RWPE2 (cell line): ENCODE measurements at places on chromosomes 6 and 20.
A peak's percentile ranks its signal among the peaks of the same experiment; 100 is the strongest.

DNA sequence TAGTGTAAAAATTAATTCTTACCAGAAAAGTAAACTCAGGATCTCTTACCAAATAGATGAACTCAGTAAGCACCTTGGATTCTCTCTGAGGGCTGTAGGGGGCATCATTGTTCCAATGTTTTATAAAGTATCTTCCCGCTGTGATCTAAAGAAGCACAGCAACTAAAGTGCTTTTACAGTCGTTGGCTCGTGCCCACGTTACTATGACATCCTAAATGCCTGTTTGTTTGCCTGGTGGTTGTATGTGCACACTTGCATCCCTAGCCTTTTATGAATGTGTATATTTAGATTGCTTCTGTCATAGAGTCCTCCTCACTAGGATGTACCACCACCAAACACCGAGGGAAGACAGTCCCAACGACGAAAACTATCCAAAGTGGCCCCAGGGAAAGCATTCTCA, 34.5 kb downstream of the SLX4IP start:
- no peaks in the 10 kb centered on the region for H3K27me3 ChIP-seq
- DNase-seq, result no peak
- no peak overlapping the region for H3K27ac ChIP-seq
- no peaks in the 10 kb centered on the region for H3K4me1 ChIP-seq

DNA sequence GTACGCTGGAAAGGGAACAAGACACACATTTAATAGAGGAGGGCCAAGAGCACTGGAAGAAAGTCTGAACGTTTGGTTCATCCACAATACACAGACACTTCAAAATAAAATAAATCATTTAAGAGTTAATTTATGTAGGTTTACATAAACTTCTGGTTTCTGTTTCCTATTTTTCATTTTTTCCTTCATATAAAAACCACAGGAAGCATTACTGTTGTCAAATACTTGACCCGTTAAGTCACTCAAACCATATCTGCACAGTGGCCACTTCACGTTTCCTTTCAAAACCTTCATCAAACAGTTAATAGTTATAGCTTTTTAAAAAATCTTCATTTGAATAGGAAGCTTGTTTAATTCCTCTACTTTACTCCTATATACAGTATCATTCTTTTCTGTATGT, 257.6 kb upstream of the THEMIS start:
- no peak overlapping the region for H3K27ac ChIP-seq
- H3K27me3 ChIP-seq, result no peaks in the 10 kb centered on the region
- no peak for DNase-seq
- H3K4me3 ChIP-seq, result no peak overlapping the region

DNA sequence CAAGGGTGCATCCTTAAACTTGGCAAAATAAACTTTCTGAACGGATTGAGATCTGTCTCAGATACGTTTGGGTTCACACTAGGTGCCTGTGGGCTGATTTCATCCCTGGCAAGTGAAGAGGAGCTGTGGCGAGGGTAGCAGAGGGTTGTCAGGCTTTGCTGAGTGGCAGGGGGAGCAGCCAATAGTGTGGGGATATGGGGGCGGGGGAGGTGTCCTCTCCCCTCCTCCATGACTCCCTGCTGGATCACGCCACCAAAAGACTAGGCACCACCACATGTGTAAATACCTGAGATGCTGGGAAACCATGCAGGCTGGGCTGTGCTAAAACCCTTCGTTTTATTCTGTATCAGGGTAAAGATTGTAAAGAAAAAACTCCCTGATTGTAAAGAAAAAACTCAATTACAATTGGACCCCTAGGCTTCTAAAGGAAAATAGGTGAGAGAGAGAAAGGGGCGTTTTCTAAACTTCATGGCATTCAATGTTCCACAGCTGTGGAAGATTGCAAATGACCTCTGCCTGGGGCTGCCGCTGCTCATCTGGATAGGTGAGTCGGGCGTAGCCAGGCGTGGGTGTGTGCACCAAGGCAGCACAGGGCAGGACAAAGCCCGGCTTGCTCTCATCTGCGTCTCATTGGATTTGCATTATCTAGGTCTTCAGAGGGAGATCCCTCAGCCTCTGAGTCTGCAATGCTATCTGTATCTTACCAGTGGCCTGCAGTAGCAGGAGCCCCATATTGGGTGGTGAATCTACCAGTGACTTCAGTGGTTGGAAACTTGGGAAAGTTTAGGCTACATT, 26.9 kb upstream of the ADTRP start:
- H3K4me3 ChIP-seq, result no peak overlapping the region
- H3K4me1 ChIP-seq, result peaks cover 13% of the 10 kb centered on the region
- no peak overlapping the region for H3K27ac ChIP-seq
- no peak for DNase-seq
- no peaks in the 10 kb centered on the region for H3K27me3 ChIP-seq
- no peaks in the 10 kb centered on the region for H3K36me3 ChIP-seq

DNA sequence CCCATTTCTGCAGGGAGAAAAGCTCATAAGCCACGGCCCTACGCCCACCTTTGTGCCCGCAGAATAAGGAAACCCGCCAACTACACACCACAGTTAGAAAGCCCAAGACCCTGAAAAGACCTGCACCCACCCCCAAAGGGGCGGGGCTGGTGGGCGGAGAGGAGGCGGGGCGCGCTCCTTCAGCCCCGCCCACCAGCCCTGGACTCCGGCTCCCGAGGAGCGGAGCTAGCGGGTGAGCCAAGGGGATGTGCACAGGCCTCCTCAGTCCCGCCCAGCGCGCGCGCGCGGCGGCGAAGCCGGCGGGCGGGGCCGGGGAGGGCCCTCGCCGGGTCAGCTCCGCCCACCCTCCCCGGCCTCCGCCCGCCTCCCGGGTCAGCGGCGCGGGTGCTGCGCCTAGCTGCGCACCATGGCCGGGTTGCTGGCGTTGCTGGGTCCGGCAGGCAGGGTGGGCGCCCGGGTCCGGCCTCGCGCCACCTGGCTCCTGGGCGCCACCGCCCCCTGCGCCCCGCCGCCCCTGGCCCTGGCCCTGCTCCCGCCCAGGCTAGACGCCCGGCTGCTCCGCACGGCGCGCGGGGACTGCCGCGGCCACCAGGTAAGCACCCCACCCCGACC, at the start of gene FAM210B:
TSS of gene FAM210B (plus strand) at position 375 of the 612 bp plus-strand sequence. CDS start at position 407, 32 bp downstream.
- peaks cover 13% of the 10 kb centered on the region for H3K4me1 ChIP-seq
- peak; percentile 99 for DNase-seq
- peaks cover 27% of the 10 kb centered on the region for H3K36me3 ChIP-seq
- H3K4me3 ChIP-seq, result peak within 1 kb of the TSS; percentile 75

- no peaks in the 10 kb centered on the region for H3K36me3 ChIP-seq
- no peak overlapping the region for H3K27ac ChIP-seq
- DNase-seq, result no peak
- H3K4me1 ChIP-seq, result peaks cover 18% of the 10 kb centered on the region
- H3K27me3 ChIP-seq, result no peaks in the 10 kb centered on the region
Observed at GRCh38 chr6:3829285-3829684, 19.9 kb upstream of the FAM50B start.

GRCh38 chr6:151154418-151154817, 85.3 kb upstream of the AKAP12 start:
- H3K36me3 ChIP-seq, result no peaks in the 10 kb centered on the region
- no peaks in the 10 kb centered on the region for H3K4me1 ChIP-seq
- H3K4me3 ChIP-seq, result no peak overlapping the region
- no peak overlapping the region for H3K27ac ChIP-seq
- no peaks in the 10 kb centered on the region for H3K27me3 ChIP-seq
- no peak for DNase-seq

DNA sequence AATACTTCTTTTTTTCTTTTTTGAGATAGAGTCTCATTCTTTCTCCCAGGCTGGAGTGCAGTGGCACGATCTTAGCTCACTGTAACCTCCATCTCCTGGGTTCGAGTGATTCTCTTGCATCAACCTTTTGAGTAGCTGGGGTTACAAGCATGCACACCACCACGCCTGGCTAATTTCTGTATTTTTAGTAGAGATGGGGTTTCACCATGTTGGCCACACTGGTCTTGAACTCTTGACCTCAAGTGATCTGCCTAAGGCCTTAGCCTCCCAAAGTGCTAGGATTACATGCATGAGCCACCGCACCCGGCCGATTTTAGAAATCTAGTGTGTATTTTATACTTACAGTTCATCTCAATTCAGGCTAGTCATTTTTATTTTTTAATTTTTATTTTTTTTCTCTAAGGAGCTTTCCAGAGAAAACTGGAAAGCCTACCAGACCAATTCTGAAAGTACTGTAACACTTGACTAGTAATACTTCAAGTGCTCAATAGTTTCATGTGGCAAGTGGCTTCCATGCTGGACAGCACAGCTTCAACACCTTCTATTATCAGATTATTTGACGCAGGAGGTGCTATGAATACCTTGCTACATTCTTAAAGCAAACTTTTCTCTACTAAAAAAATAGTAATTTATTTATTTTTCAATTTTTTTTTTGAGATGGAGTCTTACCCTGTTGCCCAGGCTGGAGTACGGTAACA, 25.0 kb downstream of the POLR1C start:
- H3K4me1 ChIP-seq, result no peaks in the 10 kb centered on the region
- H3K36me3 ChIP-seq, result peaks cover 95% of the 10 kb centered on the region
- H3K4me3 ChIP-seq, result no peak overlapping the region
- no peak for DNase-seq

DNA sequence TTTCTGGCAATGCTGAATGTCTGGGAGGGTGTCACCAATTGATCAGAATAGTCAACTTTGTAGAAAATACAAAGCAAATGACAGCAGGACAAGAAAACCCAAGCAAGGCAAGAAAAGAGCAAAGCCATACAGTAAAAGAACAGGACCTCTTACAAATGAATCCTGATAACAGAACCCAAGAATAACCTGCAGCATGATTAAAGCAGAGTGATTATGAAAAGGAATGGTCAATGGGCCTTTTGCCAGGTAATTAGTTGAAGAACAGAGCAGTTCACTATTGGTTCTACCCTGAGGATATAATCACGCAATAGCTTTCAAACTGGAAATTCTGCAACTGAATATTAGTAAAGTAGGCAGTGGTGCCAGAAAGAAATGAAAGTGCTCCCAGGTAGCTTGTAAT, 319.8 kb downstream of the FRK start:
- no peaks in the 10 kb centered on the region for H3K36me3 ChIP-seq
- DNase-seq, result no peak
- H3K4me1 ChIP-seq, result no peaks in the 10 kb centered on the region
- no peaks in the 10 kb centered on the region for H3K27me3 ChIP-seq
- no peak overlapping the region for H3K27ac ChIP-seq

GRCh38 chr20:11521476-11522365, 396.0 kb upstream of the BTBD3 start:
- no peak overlapping the region for H3K4me3 ChIP-seq
- no peak for DNase-seq
- no peaks in the 10 kb centered on the region for H3K36me3 ChIP-seq
- no peaks in the 10 kb centered on the region for H3K27me3 ChIP-seq
- no peak overlapping the region for H3K27ac ChIP-seq
- no peaks in the 10 kb centered on the region for H3K4me1 ChIP-seq

DNA sequence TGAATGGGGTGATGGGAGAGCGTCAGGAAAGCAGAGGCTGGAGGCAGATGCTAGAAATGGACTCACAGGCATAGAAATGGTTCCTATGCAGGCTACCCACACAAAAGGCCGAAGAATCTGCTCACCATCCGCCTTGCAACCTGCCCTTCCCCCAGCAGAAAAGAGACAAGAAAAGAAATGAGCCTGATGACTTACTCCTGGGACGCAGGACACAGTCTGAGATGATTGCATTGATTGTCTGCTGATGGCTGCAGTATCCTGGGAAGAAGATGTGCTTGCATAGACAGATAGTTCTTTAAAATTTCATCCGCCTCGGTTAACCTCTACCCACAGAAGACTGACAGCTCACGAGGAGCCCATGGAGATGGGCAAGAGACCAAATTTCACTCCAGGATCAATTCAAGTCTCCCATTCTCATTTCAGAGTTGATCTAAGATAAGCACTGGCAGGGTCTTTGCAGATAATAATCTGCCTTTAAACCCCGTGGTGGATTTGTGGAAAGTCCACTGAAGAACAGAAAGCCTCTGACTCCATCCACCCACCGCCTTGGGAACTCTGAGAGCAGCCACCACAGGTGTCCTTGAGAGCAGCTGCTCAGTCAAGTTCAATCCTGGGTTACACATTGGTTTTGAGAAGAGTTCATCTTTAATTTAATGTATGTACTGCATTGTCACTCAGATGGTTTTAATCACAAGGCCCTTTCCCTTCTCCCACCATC, 7.2 kb downstream of the AGPAT4 start:
- no peak for DNase-seq
- no peak overlapping the region for H3K4me3 ChIP-seq
- no peaks in the 10 kb centered on the region for H3K27me3 ChIP-seq
- no peak overlapping the region for H3K27ac ChIP-seq

- H3K27me3 ChIP-seq, result no peaks in the 10 kb centered on the region
- DNase-seq, result no peak
- no peak overlapping the region for H3K4me3 ChIP-seq
- no peaks in the 10 kb centered on the region for H3K4me1 ChIP-seq
- no peak overlapping the region for H3K27ac ChIP-seq
Observed at GRCh38 chr6:35293681-35294080, 3.9 kb upstream of the DEF6 start.

DNA sequence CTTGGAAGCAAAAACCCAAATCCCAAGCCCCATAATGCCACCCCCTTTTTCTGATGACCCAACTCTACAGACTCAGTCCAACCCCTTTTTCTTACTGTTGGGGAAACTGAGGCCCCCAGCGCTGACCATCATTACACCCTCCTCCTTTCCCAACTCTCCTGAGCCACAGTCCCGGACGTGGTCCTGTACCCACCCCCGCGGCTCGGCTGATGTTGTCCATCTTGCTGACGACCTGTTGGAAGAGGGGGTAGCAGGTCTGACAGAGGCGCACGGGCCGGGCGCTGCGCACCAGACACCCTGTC, 533 bp downstream of the OSTM1 start:
- peaks cover 16% of the 10 kb centered on the region for H3K4me1 ChIP-seq
- H3K27me3 ChIP-seq, result no peaks in the 10 kb centered on the region
- DNase-seq, result peak; percentile 64
- peak overlapping the region; percentile 5 for H3K27ac ChIP-seq
- H3K36me3 ChIP-seq, result no peaks in the 10 kb centered on the region

GRCh38 chr6:97294451-97294850, 11.4 kb upstream of the MMS22L start:
- DNase-seq, result no peak
- H3K36me3 ChIP-seq, result no peaks in the 10 kb centered on the region
- no peak overlapping the region for H3K4me3 ChIP-seq
- no peak overlapping the region for H3K27ac ChIP-seq

DNA sequence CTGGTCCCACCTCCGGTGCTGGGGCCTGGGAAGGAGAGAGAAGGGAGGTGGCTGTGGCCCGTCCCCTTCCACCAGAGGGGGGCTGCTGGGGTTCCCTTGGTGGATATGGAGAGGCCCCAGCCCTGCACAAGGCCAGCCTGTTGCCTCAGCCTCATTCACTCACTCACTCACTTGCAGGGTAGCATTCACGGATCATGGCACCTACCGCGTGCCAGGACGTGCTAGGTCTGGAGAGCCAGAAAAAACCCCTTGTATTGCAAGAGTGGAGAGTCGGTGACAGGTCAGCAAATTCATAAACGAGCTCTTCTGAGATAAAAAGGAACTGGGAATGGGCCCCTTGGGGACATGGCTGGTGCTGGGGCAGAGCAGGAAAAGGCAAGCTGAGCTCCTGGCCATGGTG, 6.4 kb upstream of the ZBTB46 start:
- no peak for DNase-seq
- H3K36me3 ChIP-seq, result no peaks in the 10 kb centered on the region
- peaks cover 9% of the 10 kb centered on the region for H3K27me3 ChIP-seq
